ENCODE measurements at places on chromosomes 6 and 20.
A peak's percentile ranks its signal among the peaks of the same experiment; 100 is the strongest.

DNA sequence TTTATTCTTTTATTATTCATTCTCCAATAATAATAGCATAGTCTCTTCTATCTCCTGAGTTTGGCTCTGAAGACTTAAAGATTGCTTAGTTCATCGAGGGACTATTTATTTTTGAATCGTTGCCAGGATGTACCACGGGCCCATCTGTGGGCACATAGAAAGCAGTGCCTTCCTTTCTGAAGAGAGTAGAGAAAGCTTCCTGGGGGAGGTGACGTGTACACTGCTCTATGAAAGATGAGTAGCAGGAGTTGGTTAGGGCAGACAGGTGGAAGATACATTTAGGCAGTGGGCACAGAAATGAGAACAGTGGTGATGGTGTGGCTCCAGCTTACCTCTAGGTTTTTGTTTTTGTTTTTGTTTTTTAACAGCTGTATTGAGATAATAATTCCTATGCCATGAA is 98.4 kb downstream of the CDKAL1 start:
- no peak for DNase-seq

DNA sequence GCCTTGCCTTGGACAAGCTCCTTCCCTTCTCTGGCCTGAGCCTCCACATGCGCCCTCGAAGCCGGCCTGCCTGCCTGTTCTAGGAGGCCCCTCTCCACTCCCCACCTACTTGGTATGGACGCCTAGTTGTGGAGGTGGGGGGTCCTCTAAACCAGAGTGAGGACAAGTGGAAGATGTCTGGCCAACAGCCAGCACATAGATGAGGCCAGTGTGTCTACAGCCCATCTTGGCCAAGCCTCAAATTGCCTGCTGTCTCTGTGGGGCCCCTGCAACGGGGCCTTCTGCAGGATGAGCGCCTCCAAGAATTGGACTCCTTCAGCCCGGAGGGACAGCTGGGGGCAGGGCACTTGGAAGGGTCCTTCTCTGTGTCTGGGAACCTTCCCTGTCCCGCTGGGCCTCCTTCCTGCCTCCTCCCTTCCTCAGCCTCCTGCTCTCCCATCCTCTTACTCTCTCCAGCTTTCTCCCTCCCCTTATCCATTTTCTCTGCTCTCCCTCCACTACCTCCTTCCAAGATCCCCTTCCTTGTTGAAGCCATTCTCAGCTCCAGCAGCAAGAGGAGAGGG is 1.6 kb downstream of the MDFI start:
- DNase-seq = peak; percentile 83

DNA sequence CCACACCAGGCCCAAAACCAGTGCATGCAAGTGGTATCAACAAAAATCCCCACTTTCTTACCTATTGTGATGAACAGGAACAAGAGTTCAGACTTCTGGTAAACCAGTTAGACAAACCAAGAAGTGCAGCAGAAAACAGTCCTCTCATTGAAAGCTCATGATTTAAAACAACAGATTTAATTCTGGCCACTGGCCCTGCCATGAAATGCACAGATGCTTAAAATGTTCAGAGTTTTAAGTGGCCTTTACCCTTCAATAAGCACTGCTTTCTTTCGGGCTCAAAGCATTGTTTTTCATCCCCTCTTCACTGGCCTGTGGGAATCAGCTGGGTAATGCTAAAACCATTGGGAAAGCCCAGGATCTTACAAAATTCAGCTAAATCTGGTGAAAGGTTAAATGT is 102.4 kb upstream of the ISM1 start:
- no peak for DNase-seq

- DNase-seq = no peak
Observed at GRCh38 chr6:54876365-54876764, 29.8 kb downstream of the FAM83B start.

DNA sequence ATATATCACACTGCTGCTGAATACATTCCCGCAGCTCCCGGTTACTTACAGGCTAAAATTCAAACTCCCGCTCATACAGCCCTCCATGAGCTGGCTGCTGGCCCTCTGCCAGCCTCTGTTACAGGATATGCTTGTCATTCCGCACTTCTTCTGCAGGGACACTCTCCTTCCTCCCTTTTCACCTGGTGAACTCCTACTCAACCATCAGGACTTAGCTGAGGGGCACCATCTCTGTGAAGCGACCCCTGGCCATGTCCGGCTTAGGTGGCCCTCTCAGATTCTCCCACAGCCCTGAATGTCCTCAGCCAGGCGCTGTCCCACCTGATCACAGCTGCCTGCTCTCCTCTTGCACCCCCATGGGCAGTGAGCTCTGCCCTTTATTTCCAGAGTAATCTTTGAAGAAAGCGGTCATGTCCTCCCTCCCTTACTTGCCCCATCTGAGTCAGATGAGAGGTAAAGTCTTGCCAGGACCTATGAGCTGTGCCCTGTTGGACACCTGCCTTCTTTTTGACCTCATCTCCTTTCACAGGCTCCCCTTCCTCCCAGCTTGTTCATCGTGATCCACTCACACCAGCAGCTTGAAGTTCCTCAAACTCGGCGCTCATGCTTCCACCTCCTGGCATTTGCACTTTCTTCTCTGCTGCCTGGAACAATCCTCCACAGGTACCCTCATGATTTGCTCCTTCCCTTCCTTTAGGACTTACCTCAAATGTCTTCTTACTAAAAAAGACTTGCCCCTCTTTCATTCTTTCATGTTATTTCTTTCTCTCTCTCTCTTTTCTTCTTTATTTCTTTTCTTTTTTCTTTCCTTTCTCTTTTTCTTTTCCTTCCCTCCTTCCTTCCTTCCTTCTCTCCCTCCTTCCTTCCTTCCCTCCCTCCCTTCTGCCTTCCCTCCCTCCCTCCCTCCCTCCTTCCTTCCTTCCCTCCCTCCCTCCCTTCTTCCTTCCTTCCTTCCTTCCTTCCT is 5.6 kb downstream of the CYP24A1 start:
- DNase-seq = no peak

DNA sequence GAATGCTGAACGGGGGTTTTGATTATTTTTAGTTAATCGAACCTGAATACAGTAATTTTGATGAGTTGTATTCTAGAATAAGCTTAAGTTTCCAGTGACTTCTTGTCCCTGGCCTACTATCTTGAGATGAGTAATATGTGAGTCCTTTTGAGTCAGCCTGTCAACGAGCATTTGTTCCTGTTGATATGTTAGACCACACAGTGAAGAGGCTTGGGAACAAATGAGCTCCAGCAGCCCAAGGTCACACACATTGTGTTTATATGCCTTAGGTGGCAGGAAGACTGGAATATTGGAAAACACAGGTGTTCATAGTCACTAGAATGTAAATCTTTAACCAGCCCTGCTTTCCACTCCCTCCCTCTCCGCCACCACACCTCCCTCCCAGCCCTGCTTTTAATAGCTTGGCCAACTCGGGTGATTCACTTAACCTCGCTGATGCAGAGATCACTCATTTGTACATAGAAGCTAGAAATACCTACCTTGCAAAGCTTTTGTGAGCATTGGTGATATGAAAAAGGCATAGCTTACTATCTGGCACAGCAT is 9.1 kb downstream of the SMPDL3A start:
- DNase-seq = no peak

DNA sequence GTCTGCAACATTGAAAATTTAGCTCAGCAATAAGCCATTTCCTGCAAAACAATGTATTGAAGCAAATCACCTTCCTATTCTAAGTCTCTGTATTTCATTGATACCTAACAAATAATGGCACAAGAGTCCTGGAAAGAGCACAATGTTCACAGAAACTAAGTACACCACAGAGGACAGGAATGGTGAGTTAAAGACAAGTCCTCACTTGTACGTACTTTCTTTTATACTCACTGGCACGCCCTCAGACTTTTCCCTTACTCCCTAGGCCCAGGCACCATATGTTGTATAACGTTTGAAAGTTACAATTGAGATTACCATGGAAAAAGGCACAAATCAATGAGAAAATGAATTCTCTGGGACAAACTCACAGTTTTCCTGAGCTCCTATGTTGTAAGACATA is 683.0 kb upstream of the MANEA start:
- DNase-seq = no peak

- no peak for DNase-seq
Observed at GRCh38 chr6:54614499-54615195, 231.9 kb upstream of the FAM83B start.

DNA sequence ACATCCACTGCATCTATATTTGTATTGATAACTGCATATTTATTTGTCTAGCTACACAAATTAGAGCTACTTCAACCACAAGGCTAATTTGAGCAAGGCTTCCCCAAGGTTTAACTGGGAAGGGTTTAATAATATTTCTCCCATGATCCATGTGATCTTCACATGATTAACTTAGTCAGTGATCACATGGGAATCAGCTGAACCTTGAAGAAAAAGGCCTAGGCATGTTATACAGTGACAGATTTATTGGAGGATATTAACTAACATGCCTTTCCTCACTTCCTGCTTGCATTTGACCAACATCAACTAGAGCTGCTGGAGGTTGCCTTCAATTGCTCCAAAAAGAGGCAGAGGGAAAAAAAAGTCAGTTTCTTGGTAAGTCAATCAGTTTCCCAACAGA is 417.0 kb downstream of the HAO1 start:
- no peak for DNase-seq

DNA sequence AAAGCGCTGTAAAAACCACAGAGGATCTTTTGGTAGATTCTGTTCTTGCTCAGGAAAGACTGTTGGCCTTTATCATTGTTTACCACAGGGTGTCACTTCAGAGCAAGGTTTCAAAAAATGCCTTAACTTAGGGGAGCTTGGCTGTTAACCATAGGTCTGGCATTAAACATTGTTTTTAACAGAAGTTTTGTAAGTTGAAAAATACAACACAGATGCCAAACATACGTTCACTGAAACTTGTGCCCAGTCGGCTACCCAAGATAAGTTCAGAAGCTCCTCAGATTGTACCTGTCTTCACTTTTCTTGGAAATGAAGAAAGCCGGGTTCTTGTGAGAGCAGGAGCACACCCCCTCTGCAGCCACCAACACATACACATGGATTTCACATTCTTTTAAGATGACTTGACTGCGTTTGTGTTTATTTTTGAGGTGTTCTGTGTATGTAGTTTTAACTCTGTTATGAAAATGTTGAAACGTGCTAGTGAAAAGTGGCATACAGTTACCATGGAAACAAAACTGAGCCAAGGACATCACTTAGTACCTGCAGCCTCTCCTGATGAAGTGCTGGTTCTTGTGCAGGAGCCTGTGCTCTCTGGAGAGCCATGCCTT is 64.9 kb downstream of the SYCP2L start:
- no peak for DNase-seq

GRCh38 chr6:125807293-125807692 is 16.5 kb downstream of the NCOA7 start:
- DNase-seq = no peak

DNA sequence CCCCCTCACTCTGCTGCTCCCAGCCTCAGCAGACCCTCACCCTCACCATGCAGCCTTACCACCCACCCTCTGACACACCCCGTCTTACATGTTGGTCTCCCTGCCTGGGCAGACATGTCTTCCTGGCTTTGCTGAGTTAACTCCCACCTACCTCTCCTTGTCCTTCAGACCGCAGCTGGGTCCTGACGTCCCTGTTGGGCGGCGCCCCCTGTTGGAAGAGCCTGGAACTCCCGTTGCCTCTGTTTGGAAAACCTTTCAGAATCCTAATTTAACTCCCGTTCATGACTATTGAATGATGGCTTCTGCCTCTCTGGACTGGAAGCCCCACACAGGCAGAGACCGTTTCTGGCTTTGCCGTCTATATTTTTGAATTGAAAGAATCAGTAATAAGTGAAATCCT is 245.1 kb downstream of the MYLK4 start:
- DNase-seq = no peak

- no peak for DNase-seq
Observed at GRCh38 chr20:10508060-10508459, 73.0 kb downstream of the SLX4IP start.

DNA sequence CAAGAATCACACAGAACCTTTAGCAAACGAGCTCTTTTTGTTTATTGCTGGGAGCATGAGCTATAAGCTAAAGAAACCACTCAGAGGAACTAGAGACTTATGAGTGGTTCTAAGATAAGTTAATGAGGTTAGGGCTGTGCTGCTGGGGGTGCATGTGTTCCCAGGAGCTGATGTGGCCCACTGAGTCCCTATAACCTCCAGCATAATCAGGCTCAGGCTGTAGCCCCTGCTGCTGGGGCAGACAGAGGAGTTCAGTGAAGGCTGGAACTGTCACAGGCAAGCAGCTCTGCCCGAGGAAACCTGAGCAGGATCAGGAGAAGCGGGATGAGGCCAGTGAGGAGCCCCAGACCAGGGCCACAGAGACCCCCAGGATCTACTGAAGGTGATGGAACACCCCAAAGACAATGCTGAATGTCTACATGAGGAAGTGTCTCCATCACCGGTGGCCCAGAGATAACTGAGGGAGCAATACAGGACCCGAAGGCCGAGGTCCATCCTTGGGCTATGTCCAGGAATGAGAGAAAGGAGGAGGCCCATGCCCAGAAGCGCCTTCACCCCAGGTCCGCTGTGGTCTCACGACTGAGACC is 17.3 kb downstream of the TUBB2B start:
- DNase-seq = no peak

DNA sequence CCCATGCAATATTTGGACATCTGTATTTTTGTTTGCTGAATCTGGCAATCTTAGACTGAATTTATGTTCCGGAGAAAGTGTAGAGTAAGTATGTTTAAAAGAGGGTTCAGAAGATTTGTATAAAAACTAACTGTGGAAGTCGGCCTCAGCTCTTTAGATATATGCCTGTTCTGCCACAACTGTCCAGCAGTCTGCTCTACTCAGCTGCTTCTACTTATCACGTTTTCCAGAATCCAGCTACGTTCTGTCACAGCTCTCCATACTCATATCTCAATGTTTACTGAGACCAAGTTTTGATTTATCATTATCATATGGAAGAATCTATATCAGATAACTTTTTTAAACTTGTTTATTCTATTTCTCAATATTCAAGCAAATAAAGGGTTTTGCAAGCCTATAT is 721.3 kb downstream of the EYS start:
- no peak for DNase-seq
